ENCODE measurements at places on chromosomes 6 and 20.

GRCh38 chr20:41213150-41213820 is 75.9 kb downstream of the PLCG1 start:
- DNase-seq = no peak

GRCh38 chr20:57806476-57806875 is 96.7 kb upstream of the PMEPA1 start:
- DNase-seq = no peak

- no peak for DNase-seq
Measured at GRCh38 chr6:38524436-38525145, 115.1 kb downstream of the BTBD9 start.

DNA sequence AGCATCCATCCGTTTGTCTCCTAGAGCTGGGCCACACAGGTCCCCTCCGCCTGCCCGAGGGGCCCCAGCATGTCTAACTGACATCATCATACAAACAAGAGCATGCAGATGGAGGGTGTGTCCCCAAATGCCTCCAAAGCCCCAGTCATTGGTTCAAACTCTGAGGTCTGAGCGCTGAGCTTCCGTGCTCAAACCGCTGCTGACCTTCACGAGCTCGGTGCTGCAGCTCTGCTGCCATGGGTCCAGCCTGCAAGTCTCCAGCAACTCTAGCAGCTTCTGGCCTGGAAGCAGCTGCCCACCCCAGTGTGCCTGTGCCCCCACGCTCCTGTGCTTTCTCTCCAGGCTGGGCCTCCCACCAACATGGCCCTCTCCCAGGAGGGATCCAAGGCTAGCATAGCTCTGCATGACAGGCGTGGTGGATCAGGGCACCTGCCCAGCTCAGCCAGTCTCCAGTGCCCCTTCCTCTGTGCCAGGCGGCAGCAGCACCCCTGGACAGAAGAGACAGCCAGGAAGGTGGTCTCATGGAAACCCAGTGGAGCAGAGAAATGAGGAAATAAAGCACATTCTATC is 131.6 kb upstream of the PMEPA1 start:
- no peak for DNase-seq

DNA sequence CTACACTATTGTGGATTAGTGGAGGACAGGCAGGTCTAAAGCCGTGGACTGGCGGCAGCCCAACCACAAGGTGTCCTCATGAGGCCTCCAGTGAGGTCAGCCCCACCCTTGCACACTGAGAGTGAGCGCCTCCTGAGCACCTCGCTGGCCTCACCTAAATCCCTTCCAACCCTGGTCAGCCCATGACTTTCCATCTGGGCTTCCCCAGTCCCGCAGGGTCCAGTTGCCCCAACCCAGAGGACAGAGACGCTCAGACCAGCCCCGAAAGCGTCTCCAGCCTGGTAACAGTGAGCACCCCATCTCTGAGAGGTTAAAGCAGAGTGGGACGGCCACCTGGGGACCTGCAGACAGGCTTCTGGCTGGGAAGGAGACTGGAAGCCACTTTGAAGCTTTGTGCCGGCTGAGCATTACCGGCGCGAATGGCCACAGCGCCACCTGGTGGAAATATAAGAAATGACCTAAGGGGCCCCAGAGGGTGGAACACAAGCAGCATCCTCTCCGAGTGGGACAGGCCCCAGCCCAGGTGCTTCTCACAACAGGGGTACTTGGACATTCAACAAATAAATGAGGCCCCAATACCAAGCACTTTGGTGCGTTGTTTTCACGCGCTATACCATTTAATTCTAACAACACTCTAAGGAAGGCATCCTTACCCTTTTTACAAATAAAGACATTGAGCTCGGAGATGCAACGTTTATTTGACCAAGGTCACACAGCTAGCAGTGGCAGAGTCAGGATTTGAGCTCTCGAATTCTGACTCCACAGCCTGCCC is 65.7 kb upstream of the TOP1 start:
- DNase-seq = peak; percentile 85

DNA sequence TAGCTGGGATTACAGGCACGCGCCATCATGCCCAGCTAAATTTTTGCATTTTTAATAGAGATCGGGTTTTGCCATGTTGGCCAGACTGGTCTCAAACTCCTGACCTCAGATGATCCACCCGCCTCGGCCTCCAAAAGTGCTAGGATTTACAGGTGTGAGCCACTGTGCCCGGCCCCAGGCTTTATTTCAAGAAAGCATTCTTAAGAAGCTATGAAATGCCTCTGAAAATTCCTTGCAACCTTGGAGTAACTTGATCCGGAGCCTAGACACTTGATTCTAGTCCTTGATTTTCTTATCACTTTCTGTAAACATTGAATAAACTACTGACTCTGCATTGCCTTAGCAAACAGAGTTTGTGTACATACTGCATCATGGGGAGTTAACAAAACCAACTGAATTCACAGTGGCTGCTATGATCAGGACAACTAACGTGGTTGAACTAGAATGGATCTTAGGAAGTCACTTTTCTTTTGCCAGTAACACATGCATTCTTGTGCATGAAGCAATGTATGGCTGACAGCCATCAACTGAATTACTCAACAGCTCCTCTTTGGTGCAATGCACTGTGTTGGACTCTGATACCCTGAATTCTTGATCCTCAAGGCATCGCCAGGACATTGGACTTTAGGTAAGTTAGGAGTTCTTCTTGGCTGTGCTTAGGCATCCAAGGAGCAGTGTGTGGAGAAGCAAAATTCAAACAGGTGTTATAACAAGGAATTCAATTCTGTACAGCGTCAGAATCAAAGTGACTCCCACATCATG is 102.8 kb upstream of the TMEM170B start:
- DNase-seq = no peak

DNA sequence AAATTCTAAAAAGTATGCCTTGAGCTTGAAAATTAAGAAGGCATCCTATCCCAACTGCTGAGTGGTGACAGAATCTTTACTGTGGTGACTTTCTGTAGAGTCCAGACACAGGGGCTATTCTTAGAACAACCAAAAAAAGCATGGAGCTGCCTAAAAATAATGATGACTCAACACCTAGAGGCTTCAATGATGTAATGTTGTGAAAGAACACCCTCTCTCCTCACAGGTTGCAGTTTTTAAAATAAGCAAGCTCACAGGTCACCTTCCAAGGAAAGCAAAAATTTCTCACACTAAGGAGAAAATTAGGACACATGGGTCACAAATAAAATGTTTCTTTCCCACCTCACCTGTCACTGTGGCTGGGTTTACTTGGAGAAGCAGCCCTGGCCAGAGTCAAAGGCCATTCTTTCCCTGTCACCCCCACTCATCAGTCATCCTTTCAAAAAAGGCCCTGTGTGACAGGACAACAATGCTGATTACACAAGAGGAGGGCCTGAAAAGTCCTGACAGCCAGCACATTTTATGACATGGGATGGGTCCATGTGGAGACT is 53.5 kb downstream of the RCAN2 start:
- peak; percentile 5 for DNase-seq

GRCh38 chr20:51444922-51445438 is 97.5 kb downstream of the NFATC2 start:
- no peak for DNase-seq

- no peak for DNase-seq
Measured at GRCh38 chr6:108594640-108595039, 33.9 kb downstream of the FOXO3 start.

- peak; percentile 95 for DNase-seq
Measured at GRCh38 chr6:142945049-142945445, at the start of gene HIVEP2. TSS of gene HIVEP2 (minus strand) at chr6:142945176. CDS start at chr6:142774738, 170,438 bp downstream.

DNA sequence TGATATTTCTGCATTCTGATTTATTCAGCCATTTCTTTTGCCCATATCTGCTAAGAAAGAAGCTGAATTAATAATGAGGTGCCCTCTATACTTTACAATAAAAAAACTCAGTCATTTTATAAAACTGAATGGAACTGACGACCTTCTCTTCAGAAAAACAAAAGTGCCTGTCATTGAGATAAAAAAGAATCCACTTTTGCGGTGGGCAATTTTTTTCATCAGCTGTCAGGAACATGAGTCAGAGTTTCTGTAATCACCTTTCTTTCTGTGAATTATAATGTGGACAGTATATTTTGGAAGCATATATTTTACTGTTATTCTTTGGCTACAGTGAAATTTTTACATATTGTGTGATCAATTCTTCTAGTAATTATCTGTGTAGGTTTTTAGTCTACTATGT is 33.4 kb downstream of the IL20RA start:
- no peak for DNase-seq

DNA sequence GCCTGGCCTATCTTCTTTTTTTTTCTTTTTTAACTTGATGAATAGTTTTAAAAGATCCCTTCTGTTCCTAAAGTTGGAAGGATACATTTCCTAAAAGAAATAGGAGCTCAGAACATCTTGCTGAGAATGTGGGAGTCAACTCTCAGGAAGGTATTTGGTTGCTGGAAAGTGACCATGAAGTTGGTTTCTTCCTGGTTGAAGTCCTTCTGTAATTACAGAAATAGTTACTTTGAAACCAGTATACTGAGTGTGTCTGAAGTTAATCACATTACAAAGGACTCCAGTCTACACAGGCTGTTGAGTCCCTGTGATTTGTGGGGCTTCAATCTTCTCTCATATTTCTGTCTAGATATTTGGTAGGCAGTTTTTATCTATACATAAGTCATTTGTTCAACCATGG is 9.8 kb upstream of the PLEKHG1 start:
- DNase-seq = no peak

All from suppressor macrophage treated with lipopolysaccharide for 1 hour (primary cell).